Cerebellum (tissue), 4 donors: ENCODE measurements at places on chromosomes 16 and 17. TPM values are rescaled to one million over a fixed set of nuclear protein-coding genes. Genes with fewer than 3 reads are reported as not detected.

- DNase-seq, result no peak
These were observed 35.5 kb upstream of the CMIP start for GRCh38 chr16:81409016-81409556.

DNA sequence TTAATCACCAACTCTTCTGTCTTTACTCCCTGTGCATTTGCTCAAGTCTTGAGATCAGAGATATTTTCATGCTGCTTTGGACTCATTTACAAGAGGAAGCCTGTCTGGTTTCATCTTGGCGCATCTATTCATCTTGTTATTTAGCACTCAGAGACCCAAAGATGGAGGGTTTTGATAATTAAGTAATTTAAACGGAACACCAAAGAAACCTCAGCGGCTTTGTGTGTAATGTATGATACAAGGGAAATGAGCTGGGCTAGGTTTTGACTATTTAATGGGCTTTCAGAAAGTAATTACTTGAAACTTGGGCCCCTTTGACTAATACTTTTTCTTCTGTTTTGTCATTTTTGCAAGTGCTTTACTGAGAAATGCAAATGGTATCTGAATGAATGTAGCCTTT, 66.2 kb upstream of the CACNG3 start:
- DNase-seq, result no peak

SMARCD2 gene
- total RNA-seq, result 16.3 TPM

DNA sequence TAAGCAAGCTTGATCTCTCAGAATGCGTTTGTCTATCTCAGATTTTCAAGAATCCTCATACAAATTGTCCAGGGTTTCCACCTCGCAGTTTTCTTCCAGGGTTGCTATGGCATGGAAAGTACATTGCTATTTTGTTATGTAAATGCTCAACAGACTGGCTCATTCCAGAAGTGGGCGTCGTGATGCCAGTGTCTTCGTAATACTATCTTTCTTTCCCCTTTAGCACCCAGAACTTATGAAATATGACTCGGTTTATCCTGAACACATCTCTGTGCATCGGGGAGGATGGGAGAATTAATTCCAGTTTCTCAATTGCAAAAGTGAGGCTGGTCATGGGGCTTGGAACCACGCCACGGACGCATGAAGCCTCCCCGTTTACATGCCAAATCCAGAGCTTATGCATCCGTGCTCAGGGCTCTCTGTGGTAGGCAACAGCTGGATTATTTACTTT, 405.0 kb downstream of the WWOX start:
- DNase-seq, result no peak
